ENCODE measurements at places on chromosomes 16 and 17.

DNA sequence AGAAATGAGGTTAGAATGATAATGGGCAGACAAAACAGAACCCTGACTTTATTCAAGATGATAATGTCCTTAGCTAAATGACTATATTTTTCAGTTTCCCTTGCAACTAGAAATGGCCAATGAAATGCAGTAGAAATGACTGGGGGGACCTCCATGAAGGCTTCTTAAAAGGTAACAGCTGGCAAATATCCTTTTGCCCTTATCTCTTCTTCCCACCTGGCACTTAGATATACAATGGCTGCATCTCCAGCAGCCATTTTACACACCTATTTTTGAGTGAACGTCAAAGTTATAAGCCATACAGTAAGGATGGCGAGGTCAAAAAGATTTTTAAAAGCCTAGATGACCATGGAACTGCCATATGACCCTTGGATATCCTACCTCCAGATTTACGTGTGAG lies 39.9 kb downstream of the USP32 start:
- no peak for DNase-seq

GRCh38 chr17:58265902-58266875 lies 14.5 kb downstream of the MPO start:
- DNase-seq = no peak

DNA sequence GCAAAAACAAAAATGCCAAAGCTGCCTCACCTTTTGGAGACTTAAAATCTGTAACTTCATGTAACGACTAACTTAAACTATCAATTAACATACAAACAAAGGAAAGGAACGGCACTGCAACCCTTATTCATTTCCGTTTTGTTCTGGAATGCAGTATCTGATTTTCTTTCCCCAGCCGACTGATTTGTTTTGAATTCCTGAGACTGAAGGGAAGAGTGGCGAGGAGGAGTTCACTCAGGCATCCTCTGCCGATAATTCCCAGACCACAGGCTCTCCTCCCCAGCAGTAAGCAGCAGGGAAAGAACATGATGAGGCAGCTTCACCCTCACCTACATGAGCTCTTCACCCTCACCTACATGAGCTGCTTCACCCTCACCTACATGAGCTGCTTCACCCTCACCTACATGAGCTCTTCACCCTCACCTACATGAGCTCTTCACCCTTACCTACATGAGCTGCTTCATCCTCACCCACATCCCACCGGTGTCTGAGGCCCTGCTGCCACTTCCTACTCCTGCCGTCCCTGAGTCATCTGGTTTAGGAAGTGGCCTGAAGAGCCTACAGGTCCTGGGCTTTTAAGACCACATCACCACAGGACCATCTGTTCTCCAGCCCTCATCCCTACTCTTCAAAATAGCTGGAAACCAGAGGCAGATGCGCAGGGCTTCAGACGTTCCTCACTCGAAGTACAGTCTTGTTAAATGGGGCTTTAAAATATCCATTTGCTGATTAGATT lies 168.0 kb upstream of the RPH3AL start:
- DNase-seq = no peak

- no peak for DNase-seq
Measured at GRCh38 chr16:29857133-29857760, 5.8 kb downstream of the CDIPT start.

GRCh38 chr17:72219137-72219823 lies 98.5 kb downstream of the SOX9 start:
- DNase-seq = no peak

DNA sequence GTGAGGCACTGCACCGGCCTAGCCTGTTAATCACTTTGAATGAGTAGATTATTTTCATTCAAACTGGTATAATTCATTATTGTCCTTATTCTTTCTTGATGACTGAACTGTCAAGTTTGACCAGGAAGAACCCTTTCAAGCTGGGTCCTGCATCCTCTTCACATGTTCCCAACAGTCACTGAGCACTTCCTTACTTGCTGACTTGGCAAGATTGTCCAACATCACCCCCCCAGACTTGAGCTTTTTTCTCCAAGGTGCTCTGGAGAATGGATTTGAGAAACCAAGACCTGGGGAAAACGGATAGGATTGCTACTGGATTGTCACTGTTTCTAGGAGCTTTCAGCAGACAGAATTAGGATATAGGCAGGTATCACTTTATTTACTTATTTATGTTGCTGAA lies 55.1 kb upstream of the GSG1L start:
- DNase-seq = no peak

GRCh38 chr16:65414284-65414984 lies 292.6 kb upstream of the CDH11 start:
- no peak for DNase-seq

- no peak for DNase-seq
Measured at GRCh38 chr17:57929386-57929785, 25.8 kb downstream of the CUEDC1 start.

DNA sequence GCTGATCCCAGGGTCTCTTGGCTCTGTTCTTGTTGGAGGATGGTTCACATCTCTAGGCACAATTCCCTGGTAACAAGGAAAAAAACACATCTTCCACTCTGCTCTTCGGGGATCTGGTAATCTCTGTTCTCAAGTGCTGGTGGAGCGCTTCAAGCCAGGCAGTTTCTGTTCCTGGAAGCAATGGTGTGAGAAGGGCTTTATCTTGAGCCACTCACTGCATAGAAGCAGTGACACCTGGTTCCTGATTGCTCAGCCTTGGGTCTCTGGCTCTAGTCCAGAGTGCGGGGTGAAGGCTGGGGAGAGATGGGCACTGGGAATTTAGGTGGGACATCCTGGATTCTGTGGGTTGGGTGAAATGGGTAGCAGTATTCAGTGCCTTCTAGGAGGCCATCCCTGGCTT lies 14.1 kb downstream of the AKAP1 start:
- DNase-seq = no peak

GRCh38 chr16:2948807-2949704 lies 15.0 kb upstream of the KREMEN2 start:
- DNase-seq = no peak

DNA sequence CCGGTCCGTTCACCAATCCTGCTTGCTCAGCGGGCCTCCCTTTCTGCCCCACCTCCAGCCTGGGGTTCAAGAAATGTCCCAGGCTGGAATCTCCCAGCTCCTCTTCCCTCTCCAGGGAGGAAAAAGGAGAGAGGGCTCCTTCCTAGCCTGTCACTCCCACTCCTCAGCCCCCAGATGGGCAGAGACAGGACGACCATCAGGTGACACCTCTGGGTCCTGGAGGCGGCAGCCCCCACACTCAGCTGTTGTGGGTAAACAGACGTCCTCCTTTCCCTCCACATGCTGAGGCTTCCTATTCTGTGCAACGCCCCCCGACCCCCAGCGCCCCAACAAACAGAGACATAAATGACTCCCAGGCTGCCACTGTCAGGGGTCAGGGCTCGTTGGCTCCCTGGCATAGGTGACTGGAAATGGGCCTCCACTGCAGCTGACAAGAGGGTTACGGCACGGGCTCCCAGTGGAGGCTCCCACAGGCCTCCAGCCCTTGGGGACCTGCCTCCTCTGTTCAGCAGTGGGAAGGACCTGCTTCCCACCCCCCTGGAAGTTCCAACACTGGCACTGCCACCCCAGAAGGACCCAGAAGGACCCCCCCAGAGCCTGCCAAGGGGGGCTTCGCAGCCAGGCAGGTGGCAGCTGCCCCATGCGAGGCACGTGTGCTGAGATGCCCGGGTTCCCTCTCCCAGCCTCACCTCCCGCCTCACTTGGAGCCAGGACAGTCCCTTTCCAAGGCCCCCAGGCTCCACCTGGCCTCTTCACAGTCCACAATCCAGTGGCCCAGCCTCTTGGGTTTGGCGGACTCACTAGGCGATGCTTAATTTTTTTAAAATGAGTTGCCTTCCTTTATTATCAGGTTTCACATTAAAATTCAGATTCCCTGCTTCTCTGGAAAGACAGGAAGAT lies 232.3 kb downstream of the KATNIP start:
- DNase-seq = no peak

- no peak for DNase-seq
Measured at GRCh38 chr17:80445007-80445725, 30.2 kb downstream of the ENDOV start.

DNA sequence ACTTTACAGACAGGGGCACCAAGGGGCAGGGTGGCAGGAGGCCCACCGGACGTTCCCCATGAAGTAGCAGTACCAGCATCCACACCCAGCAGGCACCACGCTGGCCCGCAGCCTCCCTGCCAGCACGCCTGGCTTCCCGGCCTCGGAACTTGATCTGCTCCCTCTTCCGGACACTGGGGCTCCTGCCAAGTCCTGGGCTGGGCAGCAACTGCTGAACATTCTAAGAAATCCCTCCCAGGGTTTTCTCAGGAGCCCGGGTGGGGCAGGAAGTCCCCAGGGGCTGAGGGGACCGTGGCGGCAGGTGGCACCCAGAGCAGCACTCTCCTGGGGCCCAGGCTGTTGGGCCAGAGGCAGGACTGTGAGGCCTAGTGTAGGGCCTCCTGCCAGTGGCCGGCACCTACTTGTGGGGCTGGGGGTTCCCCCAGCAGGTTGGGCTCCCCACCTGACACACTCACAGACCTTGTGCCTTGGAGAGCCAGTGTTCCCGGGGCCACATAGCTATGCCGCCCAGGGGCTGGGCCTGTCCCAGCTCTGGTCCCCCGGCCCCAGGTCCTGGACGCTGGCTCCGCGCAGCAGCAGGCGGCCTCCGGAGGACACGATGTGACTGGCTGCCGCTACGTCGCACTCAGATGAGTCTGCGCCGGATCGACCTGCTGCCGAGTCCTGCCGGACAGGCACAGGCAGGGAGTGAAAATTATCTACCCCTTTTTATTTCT lies 86.2 kb upstream of the CBX4 start:
- DNase-seq = no peak

GRCh38 chr16:54318941-54319340 lies 32.4 kb upstream of the IRX3 start:
- no peak for DNase-seq

- no peak for DNase-seq
Measured at GRCh38 chr16:19210280-19210924, 42.4 kb downstream of the SYT17 start.

GRCh38 chr17:42585353-42585752 lies 7.8 kb upstream of the PSMC3IP start:
- no peak for DNase-seq

GRCh38 chr16:25176136-25176535 lies 40.6 kb upstream of the AQP8 start:
- no peak for DNase-seq

DNA sequence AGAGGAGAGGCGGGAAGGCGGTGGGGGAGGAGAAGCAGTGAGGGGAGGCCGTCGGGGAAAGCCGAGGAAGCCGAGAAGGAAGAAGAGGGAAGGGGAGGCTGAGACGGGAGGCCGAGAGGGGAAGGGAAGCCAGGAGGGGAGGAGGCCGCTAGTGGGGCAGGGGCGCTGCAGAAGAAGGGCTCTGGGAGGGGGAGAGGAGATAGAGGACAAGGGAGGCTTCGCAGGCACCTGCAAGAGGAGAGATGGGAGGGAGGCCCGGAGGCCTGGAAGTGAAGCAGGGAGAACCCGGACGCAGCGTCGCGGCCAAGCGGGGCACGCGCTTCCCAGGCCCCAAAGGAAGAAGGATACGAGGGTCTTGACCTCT lies 2.3 kb downstream of the C17orf58 start:
- no peak for DNase-seq

DNA sequence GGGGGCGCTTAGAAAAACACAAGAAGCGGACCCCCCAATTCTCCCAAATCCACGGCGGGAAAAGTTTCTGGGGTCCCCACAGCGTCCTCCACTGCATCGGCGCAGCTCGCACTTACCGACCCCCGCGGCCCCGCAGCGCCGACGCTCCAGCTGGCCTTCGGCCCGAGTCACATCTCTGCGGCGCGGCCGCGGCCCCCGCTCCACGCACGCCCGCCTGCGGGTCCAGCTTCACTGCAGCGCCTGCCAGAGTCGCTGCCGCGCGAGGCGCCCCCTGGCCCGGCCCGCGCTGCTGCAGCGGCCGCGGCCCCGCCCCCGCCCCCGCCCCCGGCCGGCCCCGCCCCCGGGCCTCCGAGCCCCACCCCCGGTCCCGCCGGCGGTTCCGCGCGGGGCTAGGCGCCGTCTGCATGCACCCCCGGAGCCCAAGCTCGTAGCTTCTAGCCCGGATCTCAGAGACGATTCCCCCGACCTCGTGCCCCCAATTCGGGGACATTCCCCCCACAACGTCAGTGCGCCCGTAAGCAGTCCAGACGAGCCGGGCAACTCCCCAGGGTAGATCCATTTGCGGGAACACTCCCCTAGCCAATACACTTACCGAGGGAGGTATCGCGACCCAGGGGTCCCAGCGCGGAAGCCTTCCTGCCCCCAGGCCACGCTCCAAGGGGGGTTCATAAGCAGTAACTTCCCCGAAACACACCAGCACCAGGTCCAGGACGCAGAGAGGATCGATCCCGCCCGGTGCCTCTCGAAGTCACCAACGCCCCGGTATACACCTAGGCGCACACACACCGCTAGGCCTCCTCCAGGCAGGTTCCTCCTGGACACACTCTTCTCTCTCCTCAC lies at the start of gene GPRC5B:
Gene GPRC5B (minus strand): TSS at position 238 of the 840 bp plus-strand sequence. CDS start 12,003 bp downstream, outside the sequence.
- no peak for DNase-seq

GRCh38 chr17:21042458-21043295 lies at the start of gene USP22:
Gene USP22 (minus strand): TSS chr17:21043011. CDS start chr17:21042835, 176 bp downstream.
- peak; percentile 19 for DNase-seq

DNA sequence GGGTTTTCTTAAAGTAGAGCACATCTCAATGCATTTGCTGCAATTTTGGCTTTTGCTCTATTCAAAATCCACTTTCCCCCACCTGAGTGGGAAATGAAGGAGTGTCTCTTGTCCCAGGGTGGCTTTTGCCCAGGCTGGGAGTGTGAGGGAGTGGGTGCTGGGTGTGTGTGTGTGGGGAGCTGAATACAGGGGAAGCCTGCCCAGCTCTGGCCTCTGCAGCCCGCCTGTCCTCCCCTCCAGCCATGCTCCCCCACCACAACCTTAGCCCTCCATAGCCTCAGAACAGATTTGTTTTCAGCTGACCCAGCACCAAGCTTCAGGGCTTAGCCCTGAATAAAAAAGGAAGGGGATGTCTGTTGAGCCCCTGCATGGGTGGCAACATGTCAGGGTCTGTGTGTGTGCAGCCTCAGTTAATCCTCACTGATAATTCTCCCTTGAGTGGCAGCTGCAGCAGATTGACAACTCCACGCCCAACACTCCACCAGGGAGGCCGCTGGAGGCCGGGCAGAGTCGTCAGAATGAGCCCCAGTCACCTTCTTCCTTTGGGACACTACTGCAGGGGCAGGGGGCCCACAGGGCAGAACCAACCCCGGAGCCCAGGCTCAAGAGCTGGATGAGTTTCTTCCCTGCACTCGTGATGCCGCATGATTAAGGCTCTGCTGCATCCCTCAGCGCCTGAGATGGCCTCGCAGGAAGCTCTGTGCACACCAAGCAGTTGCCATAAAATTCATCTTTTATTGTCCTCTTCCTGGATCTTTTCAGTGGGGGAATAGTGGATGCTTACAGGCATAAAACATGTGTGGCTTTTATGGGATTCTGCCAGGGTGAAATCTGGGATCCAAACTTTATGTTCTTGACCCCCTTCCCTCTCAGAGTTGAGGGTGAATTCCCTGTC lies 55.0 kb downstream of the SPACA3 start:
- DNase-seq = no peak

Data from stimulated activated CD8-positive, alpha-beta memory T cell treated with anti-CD3 and anti-CD28 coated beads, Interleukin-7, amount 100 ng/mL, for 1 hour (primary cell).